ENCODE measurements at places on chromosomes 1 and 21.

DNA sequence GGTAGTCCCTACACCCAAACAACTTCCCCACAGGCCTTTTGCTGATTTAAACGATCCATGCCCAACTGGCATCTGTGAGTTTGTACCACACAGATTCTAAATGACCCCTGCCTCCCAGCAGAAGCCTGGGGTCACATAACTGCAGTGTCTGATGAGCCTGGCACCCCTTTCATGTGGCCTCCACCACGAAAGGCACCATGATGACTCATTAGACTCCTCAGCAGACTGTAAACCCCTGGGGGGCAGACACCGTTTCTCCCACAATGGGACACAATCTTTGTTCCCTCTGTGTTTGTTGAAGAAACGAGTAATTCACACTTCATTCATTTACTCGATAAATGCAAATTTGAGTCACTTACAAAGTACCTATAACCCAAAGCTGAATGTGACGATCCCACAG is 81.6 kb downstream of the CCDC185 start:
- no peak for DNase-seq

- peak; percentile 36 for DNase-seq
Observed at GRCh38 chr1:12615865-12616708, 1.9 kb downstream of the DHRS3 start.

GRCh38 chr1:28602536-28603439 is 10.7 kb downstream of the RAB42 start:
- DNase-seq = peak; percentile 58

- no peak for DNase-seq
Observed at GRCh38 chr1:44682883-44683265, 8.4 kb downstream of the ARMH1 start.

- no peak for DNase-seq
Observed at GRCh38 chr1:78676993-78677392, 27.4 kb downstream of the IFI44 start.

DNA sequence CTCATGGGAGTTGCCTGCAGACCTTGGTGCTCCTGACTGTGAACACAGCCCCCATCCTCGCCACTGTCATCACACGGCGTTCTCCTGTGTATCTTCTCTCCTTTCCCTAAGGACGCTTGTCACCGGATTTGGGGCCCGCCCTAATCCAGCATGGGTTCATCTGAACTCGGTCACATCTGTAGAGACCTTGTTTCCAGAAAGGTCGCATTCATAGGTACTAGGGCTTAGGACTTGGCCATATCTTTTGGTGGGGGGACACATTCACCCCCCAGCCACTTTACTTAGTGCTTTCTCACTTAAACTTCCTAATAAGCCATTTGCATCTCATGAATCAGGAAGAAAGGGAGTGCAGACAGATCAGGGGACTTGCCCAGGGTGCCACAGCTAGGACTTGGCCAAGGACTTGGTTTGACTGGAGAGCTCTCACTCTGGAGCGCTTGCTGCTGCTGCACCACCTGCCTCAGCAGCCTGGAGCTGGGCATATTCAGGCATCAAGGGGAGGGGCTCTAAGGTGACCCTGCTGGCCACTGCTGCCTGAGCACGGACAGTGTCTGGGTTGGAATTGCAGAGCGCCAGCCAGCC is 9.7 kb downstream of the NPPA start:
- DNase-seq = no peak

DNA sequence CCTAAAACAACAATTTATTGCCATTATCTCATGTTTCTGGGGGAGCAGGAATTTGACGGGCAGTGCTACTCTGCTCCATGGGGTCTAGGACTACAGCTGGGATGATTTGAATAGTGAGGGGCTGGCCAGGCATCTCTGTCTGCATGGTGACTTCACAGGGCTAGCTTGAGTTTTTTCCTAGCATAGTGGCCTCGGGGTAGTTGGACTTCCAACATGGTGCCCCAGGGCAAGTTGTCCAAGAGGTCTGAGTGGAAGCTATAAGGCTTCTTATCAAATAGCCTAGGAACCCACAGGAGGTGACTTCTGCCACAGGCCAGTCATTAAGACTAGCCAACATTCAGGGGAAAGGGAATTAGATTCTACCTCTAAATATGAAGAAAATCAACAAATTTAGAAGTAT is 92.0 kb upstream of the WLS start:
- DNase-seq = no peak

DNA sequence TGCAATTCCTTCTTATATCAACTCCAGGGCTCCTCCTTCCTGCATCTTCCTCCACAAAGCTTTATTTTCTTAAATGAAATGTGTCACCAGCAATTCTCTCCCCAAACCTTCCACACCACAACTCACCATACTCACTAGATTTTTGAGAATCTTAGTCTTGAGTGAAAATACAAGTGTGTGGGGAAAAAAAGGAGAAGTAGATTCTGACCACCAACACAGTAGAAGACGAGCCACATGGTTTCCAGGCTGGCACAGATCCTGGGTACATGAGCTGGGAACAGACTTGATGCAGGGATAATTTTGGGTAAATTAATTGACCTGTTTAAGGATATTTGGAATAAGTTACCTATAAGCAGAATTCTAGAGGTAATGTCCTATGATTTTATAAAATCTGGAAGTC is 72.8 kb upstream of the KCNJ15 start:
- no peak for DNase-seq

DNA sequence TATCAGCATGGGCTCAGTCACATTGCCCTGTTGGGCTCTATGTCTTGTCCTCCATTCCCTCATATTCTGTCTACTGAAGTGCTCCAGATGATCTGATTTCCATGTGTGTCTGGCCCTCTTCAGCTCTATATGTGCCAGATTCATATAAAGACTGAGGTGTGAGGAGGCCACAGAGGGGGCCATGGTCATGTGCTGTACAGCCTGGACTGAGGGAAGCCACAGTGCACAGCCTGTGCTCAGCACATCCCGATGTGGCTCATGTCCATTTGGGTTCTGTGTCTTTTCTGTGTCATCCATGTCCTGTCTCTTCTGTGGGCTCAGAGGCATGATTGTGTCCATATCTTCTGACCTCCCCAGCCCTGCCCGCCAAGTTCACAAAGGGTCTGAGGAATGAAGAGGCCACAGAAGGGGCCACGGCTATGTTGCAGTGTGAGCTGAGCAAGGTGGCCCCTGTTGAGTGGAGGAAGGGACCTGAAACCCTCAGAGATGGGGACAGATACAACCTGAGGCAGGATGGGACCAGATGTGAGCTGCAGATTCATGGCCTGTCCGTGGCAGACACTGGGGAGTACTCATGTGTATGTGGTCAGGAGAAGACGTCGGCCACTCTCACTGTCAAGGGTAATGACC is 97.0 kb downstream of the OBSCN start:
- no peak for DNase-seq

DNA sequence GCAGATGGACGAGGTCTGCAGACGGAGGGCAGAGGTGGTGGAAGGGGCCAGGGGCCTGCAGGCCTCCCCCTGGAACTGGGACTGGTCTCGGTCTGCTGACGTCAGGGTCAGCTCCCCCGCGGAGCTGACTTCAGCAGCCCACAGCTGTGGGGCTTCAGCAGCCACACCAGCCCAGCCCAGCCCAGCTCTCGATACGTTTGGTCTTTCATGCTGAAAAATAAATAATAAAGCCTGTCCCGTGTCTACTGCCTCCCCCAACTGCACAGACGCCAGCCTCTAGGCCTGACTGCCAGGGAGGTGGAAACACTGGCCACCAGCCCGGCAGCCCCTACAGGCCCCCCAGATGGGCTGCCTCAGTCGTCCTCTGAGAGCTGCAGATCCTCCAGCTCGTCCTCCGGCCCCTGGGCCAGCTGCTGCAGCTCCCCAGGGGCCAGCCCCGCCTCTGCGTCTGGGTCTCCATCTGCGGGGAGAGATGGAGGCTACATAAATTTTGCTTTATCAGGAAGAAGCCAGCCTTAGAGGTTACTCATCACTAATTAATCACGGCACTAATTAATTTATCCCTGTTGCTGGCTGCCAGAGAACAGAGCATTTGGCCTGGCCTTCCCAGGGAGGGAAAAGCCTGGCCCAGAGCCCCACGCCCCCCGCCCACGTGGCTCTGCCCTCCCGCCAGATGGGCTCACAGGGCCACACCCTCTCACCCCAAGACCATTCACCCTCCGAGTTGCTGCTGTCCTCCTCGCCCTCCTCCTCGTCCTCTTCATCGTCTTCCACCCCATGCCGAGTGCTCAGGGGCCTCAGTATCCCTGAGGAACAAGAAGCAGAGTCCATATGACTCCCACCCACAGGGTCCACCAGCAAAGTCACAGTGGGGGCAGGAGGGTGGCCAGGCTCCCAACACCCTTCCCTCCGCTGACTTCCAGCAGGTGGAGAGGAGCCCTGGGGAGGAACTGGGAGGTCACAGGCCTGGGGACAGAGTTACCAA is 14.4 kb downstream of the NOC2L start:
- no peak for DNase-seq

DNA sequence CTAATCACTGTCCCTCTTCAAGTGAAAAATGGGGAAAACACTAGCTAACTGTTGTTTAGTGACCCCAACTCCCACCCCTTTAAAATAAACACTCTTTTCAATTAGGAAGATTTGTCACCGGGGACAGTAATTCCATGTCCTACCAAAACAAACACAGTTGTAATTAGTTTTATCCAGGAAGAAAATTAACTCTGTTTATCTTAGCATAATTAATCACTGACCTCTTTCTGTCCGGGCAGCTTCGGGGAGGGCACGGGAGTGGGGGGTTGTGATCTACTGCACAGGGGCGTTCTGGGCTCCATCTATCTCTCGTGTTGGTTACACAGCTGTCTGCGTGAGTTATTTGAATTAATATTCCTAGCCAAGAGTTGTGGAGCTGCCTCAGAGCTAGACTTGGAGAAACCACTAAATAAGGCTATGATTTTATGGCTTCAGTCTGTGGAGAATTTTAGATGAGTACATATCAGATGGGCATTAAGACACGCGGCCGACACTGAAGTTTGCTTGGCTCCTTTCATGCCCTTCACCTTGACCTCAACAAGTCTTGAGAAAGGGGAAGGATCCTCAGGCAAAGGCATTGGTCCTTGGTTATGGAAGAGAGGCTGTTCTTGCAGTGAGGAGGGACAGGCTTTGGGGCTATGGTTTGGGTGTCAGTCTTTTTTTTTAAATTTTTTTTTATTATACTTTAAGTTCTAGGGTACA is 102.0 kb upstream of the TRABD2B start:
- no peak for DNase-seq

DNA sequence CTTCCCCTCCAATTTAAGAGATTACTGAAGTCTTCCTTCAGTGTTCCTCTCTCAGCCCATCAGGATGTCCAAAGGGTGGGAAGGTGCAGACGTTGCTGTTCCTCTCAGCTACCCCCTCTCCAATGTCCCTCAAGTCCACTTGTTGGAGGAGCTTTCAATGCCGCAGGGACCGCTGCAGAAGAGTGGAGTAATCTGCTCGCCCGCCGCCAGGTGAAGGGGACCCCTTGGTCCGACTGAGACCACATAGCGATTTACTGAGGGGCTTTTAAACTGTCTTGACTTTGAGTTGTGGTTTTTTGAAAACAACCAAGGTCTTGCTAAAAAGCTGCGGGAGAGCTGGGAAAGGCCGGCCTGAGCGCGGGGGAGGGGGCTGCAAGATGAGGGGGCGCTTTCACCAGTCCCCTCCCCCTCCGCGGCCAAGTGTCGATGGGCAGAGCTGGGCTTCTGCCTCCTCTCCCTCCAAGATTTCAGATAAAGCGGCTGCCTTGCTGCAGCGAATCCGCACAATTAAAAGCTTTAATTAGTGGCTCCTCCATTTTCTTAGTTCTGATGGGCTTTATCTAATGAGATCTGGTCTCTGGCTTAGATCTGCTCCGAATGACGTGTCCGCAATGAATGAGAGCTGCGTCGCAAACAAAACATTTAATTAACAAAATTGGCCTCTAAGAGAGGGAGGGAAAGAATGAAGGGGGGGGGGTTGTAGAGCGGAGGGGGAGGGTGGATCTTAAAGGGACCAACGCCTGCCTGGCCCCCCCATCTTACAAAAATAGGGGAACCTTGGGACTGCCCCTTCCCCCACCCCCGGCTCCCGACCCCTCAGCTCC is 5.9 kb downstream of the LMO4 start:
- no peak for DNase-seq

- no peak for DNase-seq
Observed at GRCh38 chr21:42939582-42940413, 14.4 kb upstream of the ERVH48-1 start.

DNA sequence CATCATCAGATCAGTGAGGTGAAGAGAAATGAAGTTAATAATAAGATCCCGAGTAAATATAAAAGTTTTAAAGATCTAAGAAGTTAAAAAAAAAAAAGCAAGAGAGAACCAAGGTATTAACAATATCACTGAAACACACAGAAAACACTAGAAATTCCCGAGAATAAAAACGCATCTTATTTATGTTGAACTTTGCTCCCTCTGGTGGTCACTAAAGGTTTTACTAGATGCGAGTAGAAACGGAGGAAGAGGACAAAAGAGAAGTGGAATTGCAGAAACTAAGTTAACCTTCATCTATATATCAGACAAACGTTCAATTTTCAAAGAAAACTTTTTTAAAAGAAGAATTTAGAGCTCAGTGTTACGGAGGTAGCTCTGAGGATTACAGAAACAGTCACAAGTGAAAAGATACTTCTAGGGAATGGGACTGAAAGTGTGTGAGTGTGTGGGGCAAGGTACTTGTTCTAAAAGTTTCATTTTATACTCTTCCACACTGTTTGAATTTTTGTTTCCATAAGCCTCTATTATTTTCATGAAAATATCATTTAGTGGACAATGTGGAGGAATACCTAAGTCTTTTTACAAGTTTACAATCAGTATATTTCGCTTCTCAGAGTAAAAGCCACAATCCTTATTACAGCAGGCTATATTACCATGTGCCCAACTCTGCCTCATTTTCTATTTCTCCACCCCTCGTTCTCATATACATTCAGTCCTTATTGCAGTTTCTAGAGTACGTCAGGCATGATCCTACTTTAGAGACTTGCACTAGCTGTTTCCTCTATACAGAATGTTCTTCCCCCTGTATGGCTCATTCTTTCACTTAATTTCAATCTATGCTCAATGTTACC is 19.7 kb downstream of the ACBD6 start:
- DNase-seq = no peak

DNA sequence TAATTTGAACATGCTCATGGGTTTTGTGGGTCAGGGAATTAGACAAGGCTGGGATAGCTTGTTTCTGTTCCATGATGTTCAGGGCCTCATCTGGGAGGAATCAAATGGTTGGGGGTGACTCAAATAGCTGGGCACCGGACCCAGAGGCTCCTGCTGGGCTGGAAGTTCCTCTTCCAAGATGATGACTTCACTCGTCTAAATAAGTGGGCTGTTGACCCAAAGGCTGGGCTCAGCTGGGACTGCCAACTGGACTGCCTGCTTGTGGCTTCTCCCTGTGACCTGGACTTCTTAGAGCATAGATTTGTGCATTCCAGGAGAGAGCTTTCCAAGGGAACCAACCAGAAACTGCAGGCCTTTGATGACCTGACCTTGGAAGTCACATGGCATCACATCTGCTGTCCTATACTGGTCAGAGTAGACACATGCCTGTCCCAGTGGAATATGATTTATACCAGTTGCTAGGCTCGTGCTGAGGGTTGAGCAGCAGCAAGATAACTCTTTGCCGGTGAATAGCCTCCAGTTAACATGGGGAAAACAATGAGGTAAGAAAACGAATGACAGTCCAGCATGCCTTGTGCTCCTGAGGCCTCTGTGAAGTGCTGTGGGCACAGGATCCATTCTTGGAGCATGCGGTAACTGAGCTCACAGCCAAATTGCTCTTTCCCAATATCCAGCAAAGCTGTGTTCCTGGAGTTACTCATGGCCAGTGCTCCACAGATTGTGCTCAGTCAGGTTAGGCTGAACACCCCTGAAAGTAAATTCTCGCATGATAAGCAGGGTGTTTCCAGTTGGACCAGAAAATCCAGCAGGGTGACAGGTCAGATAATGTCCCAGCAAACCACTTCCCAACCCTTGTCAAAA is 272.9 kb upstream of the TMEM51 start:
- DNase-seq = no peak

- DNase-seq = no peak
Observed at GRCh38 chr21:36647279-36648093, 51.4 kb upstream of the SIM2 start.

GRCh38 chr1:211606332-211606913 is 27.5 kb upstream of the SLC30A1 start:
- peak; percentile 17 for DNase-seq

Data from CD4-positive, alpha-beta T cell treated with Interleukin-17A for 4 hours (primary cell).